ENCODE measurements at places on chromosomes 16 and 17. TPM values are rescaled to one million over a fixed set of nuclear protein-coding genes. Genes with fewer than 3 reads are reported as not detected.

The COASY gene
- polyA plus RNA-seq, result 89.5 TPM

The SHCBP1 gene
- not detected for polyA plus RNA-seq

The MTHFSD gene
- 2.3 TPM for polyA plus RNA-seq

GRCh38 chr17:258045-258734 is 76.7 kb upstream of the DOC2B start:
- no peaks in the 10 kb centered on the region for H3K4me1 ChIP-seq
- H3K27me3 ChIP-seq, result no peaks in the 10 kb centered on the region
- no peak overlapping the region for H3K4me3 ChIP-seq
- DNase-seq, result no peak
- no peaks in the 10 kb centered on the region for H3K36me3 ChIP-seq

The FN3KRP gene
- polyA plus RNA-seq, result 25.3 TPM

GRCh38 chr16:84481051-84481735 is 23.3 kb downstream of the MEAK7 start:
- no peak overlapping the region for H3K27ac ChIP-seq
- DNase-seq, result no peak
- no peaks in the 10 kb centered on the region for H3K27me3 ChIP-seq
- no peak overlapping the region for H3K4me3 ChIP-seq

- peaks cover 5% of the 10 kb centered on the region for H3K4me1 ChIP-seq
- peak; percentile 45 for DNase-seq
- no peak overlapping the region for H3K4me3 ChIP-seq
- no peaks in the 10 kb centered on the region for H3K27me3 ChIP-seq
- peak overlapping the region; percentile 16 for H3K27ac ChIP-seq
Observed at GRCh38 chr17:40313668-40314583, 4.9 kb downstream of the RARA start.

GRCh38 chr16:20242568-20243255 is 84.6 kb downstream of the GP2 start:
- no peak overlapping the region for H3K4me3 ChIP-seq
- no peaks in the 10 kb centered on the region for H3K27me3 ChIP-seq
- H3K27ac ChIP-seq, result no peak overlapping the region
- no peaks in the 10 kb centered on the region for H3K4me1 ChIP-seq

GRCh38 chr16:81376880-81377279 is 62.1 kb downstream of the GAN start:
- H3K4me3 ChIP-seq, result no peak overlapping the region
- H3K36me3 ChIP-seq, result no peaks in the 10 kb centered on the region
- H3K27ac ChIP-seq, result no peak overlapping the region
- no peaks in the 10 kb centered on the region for H3K27me3 ChIP-seq
- H3K4me1 ChIP-seq, result no peaks in the 10 kb centered on the region

The OR4D1 gene
- not detected for polyA plus RNA-seq

GRCh38 chr17:31722251-31723056 is 136.6 kb downstream of the COPRS start:
- H3K27ac ChIP-seq, result peak overlapping the region; percentile 15
- no peaks in the 10 kb centered on the region for H3K36me3 ChIP-seq
- H3K4me1 ChIP-seq, result no peaks in the 10 kb centered on the region
- H3K4me3 ChIP-seq, result no peak overlapping the region
- no peaks in the 10 kb centered on the region for H3K27me3 ChIP-seq

The CPNE7 gene
- polyA plus RNA-seq, result 0.69 TPM

- no peak overlapping the region for H3K27ac ChIP-seq
- no peak overlapping the region for H3K4me3 ChIP-seq
- H3K36me3 ChIP-seq, result no peaks in the 10 kb centered on the region
- peaks cover 8% of the 10 kb centered on the region for H3K4me1 ChIP-seq
- no peaks in the 10 kb centered on the region for H3K27me3 ChIP-seq
Observed at GRCh38 chr16:53219795-53220454, 165.1 kb downstream of the CHD9 start.

DNA sequence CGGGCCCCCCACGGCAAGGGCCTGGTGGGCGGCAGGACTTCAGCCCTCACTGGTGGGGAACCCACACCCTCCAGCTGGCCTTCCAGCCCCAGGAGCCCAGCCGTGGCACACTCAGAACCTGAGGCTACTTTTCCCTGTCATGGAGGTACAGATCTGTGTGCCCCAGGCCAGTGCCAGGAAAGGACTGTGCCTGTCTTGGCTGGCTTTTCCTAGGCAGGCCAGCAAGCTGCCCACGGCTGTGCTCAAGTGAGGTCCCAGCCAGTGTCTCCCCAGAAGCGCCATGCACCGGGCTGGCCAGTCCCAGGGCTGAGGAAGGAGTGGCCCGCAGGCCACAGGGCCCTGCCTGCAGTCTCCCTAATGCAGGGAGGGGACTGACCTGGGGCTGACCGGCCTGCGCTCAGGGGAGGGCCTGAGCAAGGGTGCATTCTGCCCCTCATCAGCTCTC is 16.6 kb downstream of the ENGASE start:
- no peak overlapping the region for H3K4me3 ChIP-seq
- H3K27ac ChIP-seq, result no peak overlapping the region
- H3K36me3 ChIP-seq, result no peaks in the 10 kb centered on the region
- H3K4me1 ChIP-seq, result no peaks in the 10 kb centered on the region

DNA sequence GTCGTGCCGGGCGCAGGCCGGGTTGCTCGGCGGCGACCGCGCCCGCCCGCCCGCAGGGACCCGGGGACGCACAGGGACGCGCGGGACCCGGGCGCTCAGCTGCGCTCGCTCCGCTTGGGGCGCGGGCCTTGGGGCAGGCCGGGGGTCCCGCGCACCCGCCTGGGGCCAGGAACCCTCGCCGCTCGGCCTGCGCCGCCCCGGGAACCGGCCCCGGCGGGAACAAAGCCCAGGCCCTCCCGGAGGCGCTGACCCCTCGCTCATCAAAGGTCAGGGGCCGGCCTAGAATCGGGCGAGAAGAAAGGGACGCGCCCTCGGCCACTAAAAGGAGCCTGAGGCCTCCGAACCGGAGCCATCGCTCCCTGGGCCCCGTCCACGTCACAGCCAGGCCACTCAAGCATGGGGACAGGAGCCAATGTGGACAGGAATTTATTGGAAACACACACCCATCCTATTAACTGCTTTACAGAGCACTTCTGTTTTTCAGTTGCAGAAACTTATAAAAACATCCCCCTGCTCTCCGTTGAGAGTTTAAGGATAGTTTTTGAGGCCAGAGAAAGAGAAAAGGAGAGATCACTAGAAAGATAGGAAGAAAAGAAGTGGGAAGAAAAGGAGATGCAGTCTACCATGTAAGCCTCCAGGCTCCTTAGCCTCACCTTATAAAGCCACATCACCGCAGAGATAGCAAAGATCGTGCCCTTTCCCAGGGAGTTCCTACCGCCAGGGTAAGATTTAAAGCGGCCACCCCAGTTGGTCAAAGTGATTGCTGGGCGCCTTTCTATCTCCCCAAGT is 558 bp upstream of the ZFHX3 start:
- H3K36me3 ChIP-seq, result no peaks in the 10 kb centered on the region
- H3K27me3 ChIP-seq, result no peaks in the 10 kb centered on the region

The GNG13 gene
- not detected for polyA plus RNA-seq

GRCh38 chr17:41614098-41614497 is 1.5 kb upstream of the KRT16 start:
- no peak overlapping the region for H3K4me3 ChIP-seq
- DNase-seq, result no peak
- H3K4me1 ChIP-seq, result no peaks in the 10 kb centered on the region
- H3K27me3 ChIP-seq, result no peaks in the 10 kb centered on the region
- H3K27ac ChIP-seq, result no peak overlapping the region

GRCh38 chr16:72727565-72727964 is 320.4 kb downstream of the ZFHX3 start:
- no peaks in the 10 kb centered on the region for H3K4me1 ChIP-seq
- no peak overlapping the region for H3K27ac ChIP-seq
- no peaks in the 10 kb centered on the region for H3K36me3 ChIP-seq
- H3K4me3 ChIP-seq, result no peak overlapping the region
- no peaks in the 10 kb centered on the region for H3K27me3 ChIP-seq

GRCh38 chr16:57146040-57146647 is 39.7 kb downstream of the PSME3IP1 start:
- H3K27ac ChIP-seq, result no peak overlapping the region
- no peaks in the 10 kb centered on the region for H3K4me1 ChIP-seq
- no peaks in the 10 kb centered on the region for H3K27me3 ChIP-seq

The DECR2 gene
- 21.8 TPM for polyA plus RNA-seq

DNA sequence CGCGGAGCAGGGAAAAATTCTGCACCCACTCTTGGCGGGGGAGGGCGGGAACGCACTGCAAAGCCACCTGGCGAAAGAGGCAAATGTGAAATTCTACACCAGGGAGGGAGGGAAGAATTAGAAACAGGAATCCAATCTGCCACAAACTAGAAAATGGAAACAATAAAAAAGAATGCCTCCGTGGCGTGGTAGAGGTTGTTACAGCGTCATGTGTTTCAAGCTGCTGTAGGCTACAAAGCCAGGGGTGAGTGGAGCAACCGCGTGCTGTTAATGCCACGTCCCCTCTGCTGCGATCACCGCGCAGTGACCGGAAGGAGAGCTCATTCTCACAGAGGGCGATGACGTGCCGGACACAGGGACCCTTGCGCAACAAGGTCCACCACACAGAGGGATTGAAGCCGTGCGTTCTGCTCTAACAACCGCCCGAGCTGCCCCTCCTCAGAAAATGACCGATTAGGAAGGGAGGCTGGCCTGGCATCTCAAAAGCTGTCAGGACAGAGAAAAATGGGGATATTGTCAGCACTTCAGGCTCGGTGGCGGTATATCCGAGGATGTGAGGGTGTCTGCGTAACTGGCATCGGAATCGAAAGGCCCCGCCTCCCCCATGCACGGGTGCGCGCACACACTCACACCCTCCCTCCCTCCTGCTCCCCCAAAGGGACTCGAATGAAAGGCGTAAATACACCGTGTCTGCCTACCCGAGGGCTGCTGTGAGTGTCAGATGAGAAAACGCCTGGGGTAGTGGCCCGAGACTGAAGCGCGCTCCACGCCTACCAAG is 70.8 kb upstream of the TNRC6C start:
- H3K36me3 ChIP-seq, result no peaks in the 10 kb centered on the region
- peak overlapping the region; percentile 37 for H3K4me3 ChIP-seq
- no peaks in the 10 kb centered on the region for H3K27me3 ChIP-seq
- DNase-seq, result peak; percentile 97
- peak overlapping the region; percentile 64 for H3K27ac ChIP-seq
- H3K4me1 ChIP-seq, result no peaks in the 10 kb centered on the region

The SCIMP gene
- polyA plus RNA-seq, result 8.0 TPM

The LLGL2 gene
- 14.4 TPM for polyA plus RNA-seq

- no peak overlapping the region for H3K4me3 ChIP-seq
- no peak for DNase-seq
- H3K4me1 ChIP-seq, result no peaks in the 10 kb centered on the region
Observed at GRCh38 chr17:42598905-42599304, 10.3 kb downstream of the RETREG3 start.

DNA sequence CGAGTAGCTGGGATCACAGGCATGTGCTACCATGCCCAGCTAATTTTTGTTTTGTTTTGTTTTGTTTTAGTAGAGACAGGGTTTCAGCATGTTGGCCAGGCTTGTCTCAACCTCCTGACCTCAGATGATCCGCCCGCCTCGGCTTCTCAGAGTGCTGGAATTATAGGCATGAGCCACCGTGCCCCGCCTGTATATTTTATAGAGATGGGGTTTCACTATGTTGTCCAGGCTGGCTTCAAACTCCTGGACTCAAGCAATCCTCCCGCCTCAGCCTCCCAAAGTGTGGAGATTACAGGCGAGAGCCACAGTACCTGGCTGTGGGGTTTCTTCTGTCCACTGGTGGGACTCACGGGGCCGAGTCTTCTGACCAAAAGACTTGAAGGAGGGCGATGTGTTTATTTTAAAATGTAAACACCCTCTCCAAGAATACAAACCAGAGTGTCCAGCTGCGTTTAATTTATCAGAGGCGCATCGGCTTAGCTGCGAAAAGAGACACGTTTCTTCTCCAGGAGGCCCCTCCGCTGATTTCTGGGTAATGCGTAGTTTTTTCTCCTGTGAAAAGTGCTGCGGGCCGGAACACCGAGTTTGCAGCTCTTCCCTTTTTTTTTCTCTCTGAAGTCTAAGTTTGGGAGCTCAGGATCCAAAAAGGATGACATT is 86.9 kb upstream of the CIBAR2 start:
- H3K27ac ChIP-seq, result no peak overlapping the region
- H3K4me3 ChIP-seq, result no peak overlapping the region
- no peaks in the 10 kb centered on the region for H3K4me1 ChIP-seq
- no peak for DNase-seq
- no peaks in the 10 kb centered on the region for H3K36me3 ChIP-seq

GRCh38 chr17:72417627-72418026 is 296.8 kb downstream of the SOX9 start:
- DNase-seq, result no peak
- no peak overlapping the region for H3K27ac ChIP-seq
- no peaks in the 10 kb centered on the region for H3K4me1 ChIP-seq
- no peak overlapping the region for H3K4me3 ChIP-seq
- H3K36me3 ChIP-seq, result no peaks in the 10 kb centered on the region

DNA sequence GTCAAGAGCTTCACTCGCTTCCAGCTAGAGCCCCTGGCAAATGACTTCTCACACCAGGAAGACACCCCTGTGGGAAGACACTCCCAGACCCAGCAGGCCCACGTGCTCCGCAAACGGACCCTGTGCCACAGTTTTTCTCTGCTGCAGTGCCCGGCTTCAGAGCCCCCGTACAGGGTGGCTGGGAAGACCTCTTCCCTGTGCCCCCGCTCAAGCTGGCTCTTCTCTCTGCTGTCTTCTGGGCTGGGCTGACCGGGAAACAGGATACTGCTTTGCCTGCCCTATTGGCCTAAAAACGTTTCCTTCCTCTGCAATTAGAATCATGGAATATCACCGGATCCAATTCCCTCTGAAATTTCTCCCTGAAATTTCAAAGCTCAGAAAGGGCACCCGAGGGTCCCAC is 63.7 kb upstream of the CRHR1 start:
- H3K27me3 ChIP-seq, result peaks cover 2% of the 10 kb centered on the region
- no peaks in the 10 kb centered on the region for H3K36me3 ChIP-seq
- no peak overlapping the region for H3K27ac ChIP-seq
- H3K4me1 ChIP-seq, result no peaks in the 10 kb centered on the region

The MMP28 gene
- 1.5 TPM for polyA plus RNA-seq

DNA sequence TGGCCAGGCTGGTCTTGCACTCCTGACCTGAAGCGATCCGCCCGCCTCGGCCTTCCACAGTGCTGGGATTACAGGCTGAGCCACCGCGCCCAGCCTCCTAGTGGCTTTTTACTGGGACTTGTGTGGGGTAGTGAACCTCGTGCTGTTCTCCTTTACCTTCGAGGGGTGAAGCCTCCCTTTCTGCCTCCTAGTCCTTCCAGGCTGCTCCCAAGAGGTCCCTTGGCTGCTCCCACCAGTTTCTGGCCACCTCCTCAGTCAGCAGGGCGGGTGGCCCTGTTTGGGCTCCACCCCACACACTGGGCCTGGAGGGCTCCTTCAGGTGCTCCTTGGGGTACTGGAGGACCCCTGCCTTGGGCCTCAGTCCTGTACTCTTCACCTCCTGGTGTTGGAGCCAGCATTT is 70.9 kb upstream of the ZNF750 start:
- no peak overlapping the region for H3K4me3 ChIP-seq
- H3K27ac ChIP-seq, result no peak overlapping the region
- H3K27me3 ChIP-seq, result no peaks in the 10 kb centered on the region

GRCh38 chr16:3485821-3486505 is 9.3 kb downstream of the C16orf90 start:
- peak; percentile 41 for DNase-seq
- no peak overlapping the region for H3K27ac ChIP-seq
- H3K36me3 ChIP-seq, result peaks cover 13% of the 10 kb centered on the region
- no peaks in the 10 kb centered on the region for H3K4me1 ChIP-seq

GRCh38 chr17:10600571-10600970 is 51.1 kb upstream of the MYH2 start:
- H3K4me3 ChIP-seq, result no peak overlapping the region
- H3K27ac ChIP-seq, result no peak overlapping the region
- no peaks in the 10 kb centered on the region for H3K4me1 ChIP-seq
- H3K36me3 ChIP-seq, result no peaks in the 10 kb centered on the region
- DNase-seq, result no peak

The RAD51D gene
- 10.2 TPM for polyA plus RNA-seq

Data from aorta (tissue), 5 donors.